ENCODE measurements at places on chromosomes 4 and X. TPM values are rescaled to one million over a fixed set of nuclear protein-coding genes. Genes with fewer than 3 reads are reported as not detected.

GRCh38 chrX:68438575-68438974 is 5.3 kb upstream of the OPHN1 start:
- DNase-seq: no peak

- no peak for DNase-seq
Measured at GRCh38 chrX:111123606-111124179, 27.7 kb downstream of the PAK3 start.

GRCh38 chr4:35461931-35462659 is 782.2 kb downstream of the ARAP2 start:
- peak; percentile 50 for DNase-seq

GRCh38 chrX:43618366-43619205 is 37.5 kb upstream of the MAOA start:
- DNase-seq: no peak

DNA sequence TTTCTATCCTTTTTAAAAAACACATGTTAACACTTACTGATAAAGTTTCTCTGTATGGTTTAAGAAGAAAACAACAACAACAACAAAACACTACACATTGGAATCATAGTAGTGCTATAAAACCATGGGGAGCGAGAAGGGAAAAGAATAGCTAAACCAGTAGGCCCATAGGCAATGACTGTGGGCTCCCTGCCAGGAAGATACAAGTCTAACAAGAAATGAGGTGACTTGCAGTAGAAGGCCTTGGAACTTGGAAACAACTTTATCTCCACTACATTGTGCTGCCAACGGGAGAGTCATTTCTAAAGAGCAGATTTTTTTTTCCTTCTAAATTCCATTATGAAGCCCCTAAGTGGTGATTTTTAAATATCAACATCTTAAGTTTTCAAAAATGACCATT is 78.0 kb downstream of the GPC4 start:
- no peak for DNase-seq

DNA sequence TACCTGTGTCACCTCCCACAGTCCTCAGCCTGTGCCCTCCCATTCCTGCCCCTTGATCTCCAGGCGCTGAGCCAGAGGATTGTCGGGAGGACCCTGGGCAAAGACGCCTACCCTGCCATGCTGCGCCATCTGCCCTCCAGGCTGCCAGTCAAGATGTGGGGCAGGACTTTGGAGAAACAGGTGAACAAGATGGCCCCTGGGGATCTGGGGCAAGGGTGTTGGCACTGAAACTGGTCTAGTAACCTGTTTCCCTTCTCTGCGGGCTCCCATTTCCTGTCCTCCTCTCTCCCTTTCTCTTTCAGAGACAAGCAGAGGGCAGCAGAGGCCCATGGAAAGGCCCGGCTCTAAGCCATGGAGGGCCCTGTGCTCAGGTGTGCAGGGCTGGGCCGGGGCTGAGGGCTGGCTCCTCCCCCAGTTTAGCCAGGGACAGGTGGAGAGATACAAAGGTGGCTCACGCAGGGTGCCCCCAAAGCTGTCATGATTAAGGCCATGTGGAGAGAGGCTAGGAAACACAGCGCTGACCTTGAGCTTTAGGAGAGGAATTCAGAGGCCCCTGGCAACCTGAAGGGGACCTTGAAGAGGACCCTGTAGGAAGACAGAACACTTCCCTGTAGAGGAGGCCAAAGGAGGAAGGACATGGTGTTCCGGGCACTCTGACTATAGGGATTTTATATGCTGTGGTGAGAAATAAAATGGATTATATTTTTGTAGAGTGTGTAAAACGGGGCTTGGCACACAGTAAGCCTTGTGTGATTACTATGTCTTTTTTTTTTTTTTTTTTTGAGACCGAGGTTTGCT is at the start of gene GLOD5:
Gene GLOD5, plus strand, starts transcription at position 74 of the 798 bp plus-strand sequence. Its CDS starts 44 bp downstream, at position 118.
- DNase-seq: peak; percentile 9

GRCh38 chr4:184807797-184808712 is 17.7 kb downstream of the ACSL1 start:
- DNase-seq: peak; percentile 55

NLRP2B gene
- not detected for total RNA-seq

DNA sequence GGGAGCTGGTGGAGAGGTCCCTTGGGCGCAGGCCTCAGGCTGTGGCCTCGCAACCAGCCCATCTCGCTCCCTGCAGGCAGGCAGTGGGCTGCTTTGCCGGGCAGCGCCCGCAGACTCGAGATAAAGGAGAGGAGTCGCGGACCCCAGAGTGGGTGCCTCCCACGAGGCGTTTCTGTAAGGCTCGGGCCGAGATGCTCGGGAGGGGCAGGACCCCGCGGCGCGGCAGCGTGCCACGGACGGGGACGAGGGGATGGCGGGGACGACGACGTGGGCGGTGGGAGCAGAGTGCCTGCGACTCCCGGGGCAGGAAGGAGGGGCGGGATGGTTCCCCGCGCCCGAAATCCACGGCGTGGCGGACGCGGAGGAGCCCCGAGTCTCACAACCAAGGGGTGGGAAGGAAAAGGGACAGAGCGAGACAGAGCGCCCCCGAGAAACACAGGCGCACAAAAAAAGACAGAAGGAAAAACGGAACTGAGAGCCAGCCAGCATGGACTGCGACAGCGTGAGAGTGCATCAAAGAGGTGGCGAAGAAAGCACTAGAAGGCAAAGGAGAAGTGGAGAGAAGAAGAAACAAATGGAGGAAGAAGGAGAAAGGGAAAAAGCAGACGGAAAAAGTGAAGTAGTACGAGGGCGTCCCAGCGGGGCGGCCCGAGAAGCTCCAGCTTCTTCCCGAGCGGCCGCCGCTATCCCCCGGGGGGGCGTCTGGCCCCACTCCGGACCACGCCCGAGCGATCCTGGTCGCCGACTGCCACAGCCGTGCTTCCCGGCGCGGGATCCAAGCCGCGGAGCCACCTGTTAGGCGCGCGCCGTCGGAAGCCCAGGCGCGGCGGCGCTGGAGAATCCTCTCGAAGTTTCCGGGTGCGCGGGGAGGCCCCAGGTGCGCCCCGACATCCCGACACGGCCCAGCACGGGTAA is 1.5 kb downstream of the BEND4 start:
- DNase-seq: no peak

GRCh38 chrX:9966775-9967408 is at the start of gene CLDN34:
Gene CLDN34 (plus strand): TSS chrX:9967358. CDS start chrX:9967358, 0 bp downstream.
- no peak for DNase-seq

SYTL4 gene
- total RNA-seq: 2.0 TPM

SMR3B gene
- total RNA-seq: not detected

DNA sequence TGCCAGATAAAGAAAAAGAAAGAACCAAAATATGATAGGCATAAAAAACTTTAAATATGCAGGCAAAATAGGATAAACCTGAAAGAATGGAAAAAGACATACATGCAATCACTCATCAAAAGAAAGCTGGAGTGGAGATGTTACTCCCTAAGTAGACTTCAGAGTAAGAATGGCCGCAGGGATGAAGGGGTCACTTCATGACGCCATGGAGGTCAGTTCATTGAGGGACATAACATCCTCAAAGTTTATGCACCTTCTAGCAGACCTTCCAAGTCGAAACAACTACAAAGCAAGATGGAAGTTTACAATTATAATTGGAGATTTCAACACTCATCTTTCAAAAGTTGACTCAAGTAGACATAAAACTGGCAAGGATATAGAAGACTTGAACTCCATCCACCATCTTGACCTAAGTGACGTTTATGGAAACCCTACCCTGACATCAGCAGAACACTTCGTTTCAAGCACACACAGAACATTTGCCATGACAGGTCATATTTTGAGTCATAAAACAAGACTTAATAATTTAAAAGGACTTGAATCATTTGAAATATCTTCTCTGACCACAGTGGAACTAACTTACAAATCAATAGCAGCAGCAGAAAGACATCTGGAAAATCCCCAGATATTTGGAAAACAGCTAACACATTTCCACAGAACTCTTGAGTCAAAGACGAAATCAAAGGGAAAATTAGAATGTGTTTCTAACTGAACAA is 106.0 kb upstream of the LRPAP1 start:
- DNase-seq: no peak

GRCh38 chrX:46574774-46575381 is 1.3 kb downstream of the CHST7 start:
- DNase-seq: no peak

DNA sequence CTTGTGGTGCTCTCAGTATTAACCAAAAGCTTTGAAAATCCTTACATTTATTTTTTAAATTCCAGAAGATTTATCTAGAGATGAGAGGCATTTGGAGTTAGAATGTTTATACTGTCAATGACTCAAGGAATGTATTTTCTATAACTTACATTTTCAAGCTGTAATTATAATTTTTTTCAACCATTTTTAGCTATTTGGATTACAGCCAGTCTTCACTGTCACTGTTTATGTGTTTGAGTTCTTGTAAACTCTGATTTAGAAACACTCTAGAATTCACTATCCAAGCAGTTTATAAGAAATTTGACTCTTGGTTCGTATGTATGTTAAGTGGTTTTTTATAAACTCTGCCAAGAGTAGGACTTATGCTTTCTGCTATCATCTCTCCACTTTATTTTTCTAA is 36.7 kb upstream of the GUCY1A1 start:
- DNase-seq: peak; percentile 81

DNA sequence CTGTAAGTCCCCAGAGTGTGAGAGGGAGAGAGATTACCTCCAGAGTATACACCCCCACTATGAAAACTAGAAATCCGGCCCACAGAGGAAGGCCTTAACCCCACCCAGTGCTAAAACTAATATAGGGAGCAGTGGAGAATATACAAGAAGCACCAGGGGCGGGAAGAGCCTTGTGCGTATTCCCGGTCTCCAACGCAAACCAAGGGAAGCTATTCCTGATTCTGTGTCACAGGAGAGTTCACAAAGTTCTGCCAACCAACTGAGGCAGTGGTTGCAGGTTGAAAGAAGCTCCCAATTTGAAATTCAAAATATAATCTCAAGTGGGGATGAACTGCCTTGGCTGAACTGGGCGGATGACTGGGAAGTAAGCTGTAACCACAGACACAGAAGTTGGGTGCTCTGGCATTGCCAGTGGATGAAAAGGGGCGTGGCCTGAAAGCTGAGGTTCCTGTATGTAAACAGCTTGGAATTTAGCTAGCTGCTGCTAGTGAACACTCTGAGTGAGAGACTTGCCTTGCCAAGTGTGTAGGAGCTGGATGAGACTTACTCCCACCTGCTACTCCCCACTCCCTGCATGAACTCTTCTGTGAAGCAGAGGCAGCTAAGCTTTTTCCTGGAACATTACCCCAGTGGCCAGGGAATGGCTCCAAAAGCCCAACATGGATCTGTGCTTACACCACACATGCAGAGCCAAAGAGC is 32.7 kb downstream of the ELF2 start:
- DNase-seq: peak; percentile 66

STARD8 gene
- total RNA-seq: 3.1 TPM

GRCh38 chr4:25358515-25359275 is 18.4 kb upstream of the ANAPC4 start:
- no peak for DNase-seq

TGIF2LX gene
- 5.8 TPM for total RNA-seq

DNA sequence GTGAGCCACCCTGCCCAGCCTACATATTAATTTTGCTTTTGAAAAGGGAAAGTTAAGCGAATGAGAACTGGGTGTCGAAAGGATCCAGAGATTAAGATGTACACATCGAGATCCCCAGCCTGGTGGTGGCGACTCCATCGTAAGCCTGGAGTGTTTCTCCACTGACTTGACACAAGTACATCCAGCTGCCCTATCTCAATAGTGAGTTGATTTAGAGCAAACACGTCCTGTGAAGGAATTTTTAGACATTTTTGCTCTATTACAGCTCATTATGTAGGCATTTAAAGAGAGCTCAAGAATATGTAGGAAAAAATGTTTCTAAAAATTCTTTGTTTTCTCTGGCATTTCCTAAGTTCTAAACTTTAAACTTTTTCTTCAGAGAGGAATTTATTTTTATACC is 11.7 kb upstream of the CLDN34 start:
- DNase-seq: no peak

DNA sequence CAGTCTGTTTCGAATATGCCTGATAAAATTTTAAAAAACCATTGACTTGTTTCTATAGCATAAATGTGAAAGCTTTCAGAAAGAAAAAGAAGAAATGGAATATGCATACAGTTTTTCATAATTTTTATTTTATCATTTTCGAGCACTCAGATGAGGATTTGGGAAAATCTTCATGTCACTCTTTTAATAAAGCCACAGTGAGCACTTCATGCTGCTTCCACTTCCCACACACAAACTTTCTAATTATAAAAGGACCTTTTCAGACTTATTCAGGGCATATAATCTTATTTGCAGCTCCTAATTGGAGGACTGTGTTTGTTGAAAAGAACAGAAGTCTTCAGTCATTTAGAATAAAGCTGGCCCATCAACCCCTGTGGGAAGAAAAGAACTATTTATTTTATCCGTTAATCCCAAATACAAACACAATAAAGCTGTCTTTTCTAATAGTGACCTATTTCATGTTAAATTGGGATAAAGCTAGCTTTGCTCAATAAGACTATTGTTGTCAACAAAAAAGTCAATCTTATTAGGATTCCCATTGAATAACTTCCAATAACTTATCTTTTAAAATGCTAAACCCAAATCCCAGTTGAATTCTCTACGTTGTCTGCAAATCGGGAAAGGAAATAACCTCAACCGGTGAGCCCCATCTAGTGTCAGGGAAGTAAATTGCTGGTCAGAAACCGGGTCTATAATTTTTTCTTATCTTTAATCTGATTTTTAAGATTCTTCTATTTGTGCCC is 211.5 kb downstream of the PDGFRA start:
- DNase-seq: peak; percentile 15

SPANXC gene
- total RNA-seq: 4.1 TPM

GRCh38 chr4:7540206-7540605 is 105.5 kb upstream of the PSAPL1 start:
- peak; percentile 53 for DNase-seq

- DNase-seq: no peak
Measured at GRCh38 chr4:159555873-159556272, 453.0 kb downstream of the RAPGEF2 start.

DNA sequence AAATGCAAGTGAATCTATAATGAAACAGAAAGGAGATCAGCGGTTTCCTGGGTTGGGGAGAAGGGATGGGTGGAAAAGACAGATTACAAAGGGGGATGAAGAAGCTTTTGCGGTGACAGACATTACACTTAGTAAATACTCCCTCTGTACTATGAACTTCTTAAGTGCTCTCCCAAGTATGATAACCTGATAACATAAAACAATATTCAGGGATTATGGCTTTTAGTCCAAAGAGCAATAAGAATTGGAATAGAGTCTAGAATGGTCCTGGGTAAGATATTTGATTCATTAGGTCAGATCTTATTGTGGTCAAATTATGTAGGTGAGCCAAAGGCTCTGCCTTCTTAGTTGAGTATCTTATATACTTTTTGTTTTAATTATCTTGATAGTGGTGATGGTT is 9.2 kb downstream of the LRRC66 start:
- no peak for DNase-seq

- DNase-seq: no peak
Measured at GRCh38 chr4:35025152-35025834, 1219.0 kb downstream of the ARAP2 start.

DNA sequence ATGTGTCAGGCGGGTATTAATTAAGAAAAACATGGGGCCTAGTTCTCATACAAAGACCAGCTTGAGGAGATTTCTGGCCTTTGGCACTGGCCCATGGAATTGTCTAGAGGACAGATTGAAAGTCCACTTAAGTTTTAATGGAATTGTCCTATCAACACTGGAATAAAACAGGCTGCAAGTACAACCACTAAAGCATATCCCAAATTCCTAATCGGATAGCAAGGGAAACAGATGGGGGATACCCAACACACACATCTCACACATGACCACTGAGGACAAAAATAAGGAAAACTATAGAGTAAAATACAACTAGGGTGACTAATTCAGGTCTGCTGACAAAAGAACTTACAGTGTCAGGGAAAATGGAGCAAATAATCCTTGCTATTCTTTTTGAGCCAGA is 167.8 kb downstream of the GASK1B start:
- no peak for DNase-seq

AFM gene
- total RNA-seq: not detected
